ENCODE measurements at places on chromosomes 7 and 10.

DNA sequence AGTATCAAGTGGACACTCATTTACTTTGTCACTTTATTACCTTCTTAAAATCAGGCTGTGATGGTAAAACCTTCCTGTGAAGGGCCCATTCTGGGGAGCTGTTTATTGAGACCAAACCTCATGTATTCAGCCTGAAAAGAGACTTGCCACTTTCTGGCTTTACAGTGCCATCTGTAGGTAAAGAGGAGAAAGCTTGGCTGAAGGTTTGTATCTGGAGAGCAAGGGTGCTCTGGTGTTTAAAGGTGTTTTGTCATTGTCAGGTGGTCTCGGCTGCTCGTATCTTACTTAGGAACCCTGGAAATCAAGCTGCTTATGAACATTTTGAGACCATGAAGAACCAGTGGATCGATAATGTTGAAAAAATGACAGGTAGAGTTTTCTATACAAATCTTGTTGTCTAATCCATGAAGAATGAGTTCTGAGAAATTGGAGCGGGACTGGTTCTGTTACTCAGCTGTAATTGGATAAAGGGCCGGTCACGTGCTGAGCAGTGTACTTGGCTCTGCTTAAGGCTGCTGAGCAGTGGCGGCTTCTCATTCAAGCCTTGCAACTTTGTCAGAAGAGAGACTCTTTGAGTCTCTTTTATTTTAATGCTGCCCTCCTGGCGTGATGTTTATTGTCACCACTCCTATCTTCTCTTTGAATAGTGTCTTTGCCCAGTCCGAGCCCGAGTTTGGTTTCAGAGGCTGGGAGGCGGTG lies 46.9 kb downstream of the AP3M1 start:
- DNase-seq: no peak

GRCh38 chr10:804787-805619 lies 115.5 kb upstream of the DIP2C start:
- DNase-seq: no peak

- DNase-seq: no peak
Observed at GRCh38 chr10:125399289-125399688, 238.9 kb upstream of the CTBP2 start.

GRCh38 chr7:44455155-44455554 lies 35.3 kb downstream of the NUDCD3 start:
- no peak for DNase-seq

- peak; percentile 5 for DNase-seq
Observed at GRCh38 chr10:32210306-32211045, 136.5 kb downstream of the EPC1 start.

DNA sequence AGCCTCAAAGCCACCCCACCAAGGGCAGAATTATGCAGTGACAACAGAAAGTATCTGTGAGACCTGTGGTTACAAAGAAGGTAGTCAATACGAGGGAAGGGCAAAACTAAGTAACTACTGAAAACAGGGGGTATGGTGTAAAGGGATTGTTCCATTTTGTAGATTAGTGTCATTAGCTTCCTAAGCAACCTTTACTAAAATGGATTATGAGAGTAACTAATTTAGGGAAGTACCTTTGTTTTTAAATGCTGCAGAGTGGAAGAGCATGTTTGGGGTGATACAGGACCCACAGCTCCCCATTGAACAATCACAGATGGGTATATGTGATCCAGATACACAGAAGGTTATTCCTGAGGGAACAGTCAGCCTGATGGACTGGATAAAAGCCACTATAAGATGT lies 51.3 kb upstream of the TAC1 start:
- DNase-seq: no peak

All from CD4-positive, alpha-beta T cell treated with Interleukin-17A for 4 hours (primary cell).